EL (cell line): ENCODE measurements at places on chromosomes 1 and 21.
A peak's percentile ranks its signal among the peaks of the same experiment; 100 is the strongest.

GRCh38 chr1:94332952-94333351 lies 85.2 kb upstream of the ABCD3 start:
- peak; percentile 78 for DNase-seq

- DNase-seq, result no peak
These were observed 78.4 kb downstream of the UCK2 start for GRCh38 chr1:165905853-165906252.

DNA sequence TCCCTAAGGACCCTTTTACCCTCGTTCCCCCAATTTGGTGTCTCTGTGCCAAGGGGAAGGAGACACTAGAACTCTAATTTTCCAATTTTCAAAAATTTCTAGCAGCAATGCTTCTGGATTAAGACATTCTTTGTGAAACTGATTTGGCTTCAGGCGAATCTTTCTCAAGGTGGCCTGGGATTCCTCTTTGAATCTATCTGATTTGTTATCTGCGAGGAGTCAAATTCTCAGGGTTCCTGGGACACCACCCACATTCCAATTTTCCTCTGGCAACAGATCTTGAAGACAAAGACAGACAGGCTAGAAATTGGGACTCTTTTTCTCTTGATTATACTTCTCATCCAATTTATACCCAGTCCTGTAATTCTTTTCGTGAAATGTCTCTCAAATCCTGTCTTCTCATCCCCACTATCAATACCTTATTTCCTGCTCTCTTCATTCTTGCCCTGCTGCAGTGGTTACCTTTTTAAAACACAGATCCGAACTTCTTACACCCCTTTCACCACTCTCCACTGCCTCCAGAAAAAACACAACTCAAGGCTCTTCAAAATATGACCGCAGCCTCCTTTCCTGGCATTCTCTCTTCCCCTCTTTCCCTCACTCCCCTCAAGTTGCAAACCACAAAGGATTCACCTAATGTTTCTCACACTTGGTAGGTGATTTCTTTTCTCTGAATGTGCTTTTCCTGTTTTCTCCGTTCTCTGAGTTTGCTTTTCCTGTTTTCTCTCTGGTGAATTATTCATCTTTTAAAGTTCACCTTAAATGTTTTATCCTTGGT lies 2.7 kb upstream of the MPZL1 start:
- DNase-seq, result no peak

DNA sequence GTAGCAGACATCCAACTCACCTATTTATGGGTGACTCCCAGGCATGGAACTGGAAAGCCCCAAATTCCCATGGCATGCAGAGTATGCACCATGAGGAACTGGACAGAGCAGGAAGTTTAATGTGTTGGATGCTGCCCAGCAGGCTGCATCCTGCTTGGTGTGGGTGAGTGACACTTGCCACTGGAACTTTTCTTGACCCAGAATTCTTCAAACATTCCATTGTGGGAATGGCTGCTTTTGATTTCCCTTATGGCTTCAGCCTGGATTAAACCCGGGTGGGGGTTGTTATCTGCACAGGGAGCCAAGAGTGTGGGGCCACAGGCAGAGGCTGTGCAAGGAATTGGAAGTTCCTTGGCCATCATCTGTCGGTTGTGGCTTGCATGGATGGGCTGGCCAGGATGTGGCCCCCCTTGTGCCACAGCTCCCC lies 26.9 kb upstream of the BACE2 start:
- DNase-seq, result peak; percentile 84

GRCh38 chr1:199082778-199083389 lies 444.0 kb downstream of the PTPRC start:
- no peak for DNase-seq

GRCh38 chr1:246213947-246214346 lies 293.1 kb downstream of the SMYD3 start:
- DNase-seq, result no peak

DNA sequence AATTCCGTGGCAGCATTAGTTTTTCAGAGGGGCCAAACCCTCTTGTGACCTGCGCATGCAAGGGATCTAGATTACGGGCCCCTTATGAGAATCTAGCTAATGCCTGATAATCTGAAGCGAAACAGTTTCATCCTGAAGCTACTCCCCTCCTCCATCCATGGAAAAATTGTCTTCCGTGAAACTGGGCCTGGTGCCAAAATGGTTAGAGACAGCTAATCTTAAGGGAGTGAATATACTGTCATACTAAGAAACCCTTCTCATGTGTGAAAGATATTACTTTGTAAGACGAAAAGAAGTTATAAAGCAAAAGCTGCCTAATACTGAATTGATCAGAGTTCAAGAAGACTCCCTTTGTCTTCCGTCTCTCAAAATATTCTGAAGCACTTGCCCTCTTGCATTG lies 166.3 kb downstream of the DUSP10 start:
- DNase-seq, result peak; percentile 12

GRCh38 chr1:150234309-150234565 lies 1.7 kb downstream of the ANP32E start:
- no peak for DNase-seq

GRCh38 chr1:171172471-171172870 lies 12.6 kb upstream of the FMO2 start:
- DNase-seq, result no peak

DNA sequence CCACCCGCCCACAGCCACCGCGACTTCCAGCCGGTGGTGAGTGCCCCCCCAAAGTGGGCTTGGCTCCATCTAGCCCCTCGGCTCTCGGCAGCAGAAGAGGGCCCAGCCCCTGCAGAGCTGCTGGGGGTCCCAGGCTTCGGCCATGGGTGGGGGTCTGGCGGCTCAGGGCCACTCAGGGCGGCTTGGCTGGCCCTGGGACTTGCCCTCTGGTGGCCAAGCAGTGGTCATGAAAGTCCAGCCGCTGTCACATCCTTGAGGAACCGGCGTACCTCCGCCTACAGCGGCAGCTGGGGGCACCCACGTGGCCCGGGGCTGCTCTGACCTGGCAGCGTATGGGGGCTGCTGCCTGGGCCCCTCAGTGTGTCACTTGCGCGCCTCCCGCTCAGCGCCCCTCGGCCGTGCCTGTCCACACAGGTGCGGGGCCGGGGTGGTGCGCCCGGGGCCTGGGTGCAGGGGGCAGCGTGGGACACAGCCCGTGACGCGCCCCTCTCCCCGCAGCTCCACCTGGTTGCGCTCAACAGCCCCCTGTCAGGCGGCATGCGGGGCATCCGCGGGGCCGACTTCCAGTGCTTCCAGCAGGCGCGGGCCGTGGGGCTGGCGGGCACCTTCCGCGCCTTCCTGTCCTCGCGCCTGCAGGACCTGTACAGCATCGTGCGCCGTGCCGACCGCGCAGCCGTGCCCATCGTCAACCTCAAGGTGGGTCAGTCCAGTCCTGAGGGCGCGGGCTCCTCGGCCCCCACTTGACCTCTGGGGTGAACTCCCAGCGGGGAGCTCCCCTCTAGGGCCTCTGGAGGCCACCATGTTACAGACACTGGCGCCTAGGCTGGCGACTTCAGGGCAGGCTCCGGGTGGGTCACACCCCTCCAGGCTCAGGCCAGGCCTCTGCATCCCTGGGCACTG lies 32.4 kb downstream of the SLC19A1 start:
- no peak for DNase-seq

DNA sequence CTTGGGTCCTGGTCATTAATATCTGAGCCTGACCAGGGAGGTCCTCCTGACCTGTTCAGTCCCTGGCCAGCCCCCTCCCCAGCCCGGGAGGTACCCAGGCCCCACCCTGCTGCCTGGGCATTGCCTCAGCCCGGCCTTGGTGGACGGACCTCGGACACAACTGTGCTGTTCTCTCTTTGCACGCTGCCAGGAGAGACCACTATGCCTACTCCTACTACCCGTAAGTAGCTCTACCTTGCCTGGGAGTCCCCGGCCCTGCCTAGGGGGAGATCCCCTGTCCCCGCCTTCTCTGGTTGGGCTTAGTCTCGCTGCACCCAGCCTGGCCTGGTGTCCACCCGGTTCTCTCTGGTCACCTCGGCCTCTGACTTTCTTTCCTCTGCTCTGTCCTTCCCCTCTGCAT lies 53.2 kb downstream of the PTPRU start:
- DNase-seq, result no peak

DNA sequence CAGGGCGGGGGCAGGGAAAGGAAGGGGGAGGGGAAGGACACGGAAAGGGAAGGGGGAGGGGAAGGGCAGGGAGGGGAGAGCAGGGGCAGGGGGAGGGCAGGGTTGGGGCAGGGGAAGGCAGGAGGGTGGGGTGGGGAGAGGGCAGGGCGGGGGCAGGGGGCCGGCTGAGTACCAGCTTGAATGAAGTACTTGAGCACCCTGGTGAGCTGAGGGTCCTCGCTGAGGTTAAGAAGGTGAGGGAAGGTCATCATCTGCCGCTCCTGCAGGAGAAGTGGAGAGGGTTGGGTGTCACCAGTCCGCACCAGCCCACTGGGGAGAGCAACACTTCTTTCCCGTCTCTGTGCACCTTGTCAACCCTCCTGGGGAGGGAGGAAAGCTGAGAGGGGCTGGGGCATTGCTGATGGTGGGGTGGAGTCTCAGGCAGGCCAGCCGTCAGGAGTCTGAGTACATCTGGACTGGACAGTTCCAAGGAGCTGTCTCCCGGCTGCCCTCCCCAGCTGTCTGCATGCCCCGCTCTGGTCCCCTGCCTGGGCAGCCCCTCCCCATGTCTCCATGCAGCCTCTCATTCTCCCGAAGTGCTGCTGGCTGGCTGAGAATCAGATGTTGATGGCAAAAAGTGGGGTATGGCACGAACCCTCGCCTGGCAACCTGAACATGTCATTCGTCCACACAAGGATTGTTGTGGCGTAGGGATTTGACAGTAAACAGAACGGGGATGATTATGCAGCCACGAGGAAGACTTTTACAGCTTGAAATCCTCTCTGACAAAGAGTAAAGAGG lies 70.0 kb downstream of the SCCPDH start:
- DNase-seq, result peak; percentile 12

- no peak for DNase-seq
These were observed 570 bp upstream of the PEX10 start for GRCh38 chr1:2412773-2413494.

GRCh38 chr21:46509741-46510502 lies 51.2 kb downstream of the DIP2A start:
- no peak for DNase-seq

- DNase-seq, result no peak
These were observed 21.0 kb upstream of the APP start for GRCh38 chr21:26191609-26192008.

- DNase-seq, result peak; percentile 12
These were observed 56.7 kb downstream of the MRPS6 start for GRCh38 chr21:34129901-34130715.

GRCh38 chr1:230307213-230307612 lies 118.9 kb downstream of the PGBD5 start:
- no peak for DNase-seq

DNA sequence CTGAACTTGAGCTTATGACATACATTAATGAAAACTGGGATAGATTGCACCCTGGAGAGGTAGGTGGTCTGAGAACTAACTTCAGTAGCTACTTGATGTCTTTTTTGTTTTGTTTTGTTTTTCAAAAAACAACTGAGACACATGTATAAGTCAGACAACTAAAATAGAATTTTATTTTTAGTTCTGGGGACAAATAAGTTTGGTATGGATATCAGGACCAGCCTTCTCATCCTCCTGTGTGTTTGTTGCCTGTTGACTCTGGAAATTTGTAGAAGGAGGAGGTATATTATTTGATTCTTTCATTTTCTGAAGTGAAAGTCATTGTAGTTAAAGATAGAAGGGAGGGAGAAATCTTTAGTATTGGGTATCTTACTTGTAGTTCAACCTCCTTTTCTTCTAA lies 41.5 kb downstream of the MTF2 start:
- no peak for DNase-seq

DNA sequence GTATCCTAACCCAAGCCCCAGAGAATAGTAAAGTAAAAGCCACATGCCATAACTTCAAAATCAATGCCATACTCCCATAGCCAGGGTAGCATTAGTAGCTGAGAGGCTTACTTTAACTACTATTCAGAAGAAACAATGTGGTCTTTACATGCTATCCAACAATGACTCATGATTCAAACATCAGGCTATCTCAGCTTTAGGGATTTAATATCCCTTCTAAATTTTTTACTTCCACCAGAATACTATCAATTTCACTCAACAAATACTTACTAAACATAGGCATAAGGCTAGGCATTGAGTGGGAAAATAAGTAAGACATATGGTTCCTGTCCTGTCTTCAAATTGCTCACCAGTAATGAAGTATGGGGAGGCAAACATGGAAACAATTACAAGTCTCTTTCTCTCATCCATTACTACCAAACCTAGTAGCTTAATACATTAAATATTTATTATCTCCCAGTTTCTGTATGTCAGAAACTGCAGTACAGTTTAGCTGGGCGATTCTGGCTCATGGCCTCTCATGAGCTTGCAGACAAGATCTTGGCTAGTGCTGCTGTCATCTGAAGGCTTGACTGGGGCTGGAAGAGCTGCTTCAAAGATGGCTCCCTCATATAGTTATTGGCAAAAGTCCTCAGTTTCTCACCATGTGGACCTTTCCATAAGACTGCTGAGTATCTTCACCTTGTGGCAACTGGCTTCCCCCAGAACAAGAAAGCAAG lies 30.7 kb downstream of the EVI5 start:
- DNase-seq, result peak; percentile 81

DNA sequence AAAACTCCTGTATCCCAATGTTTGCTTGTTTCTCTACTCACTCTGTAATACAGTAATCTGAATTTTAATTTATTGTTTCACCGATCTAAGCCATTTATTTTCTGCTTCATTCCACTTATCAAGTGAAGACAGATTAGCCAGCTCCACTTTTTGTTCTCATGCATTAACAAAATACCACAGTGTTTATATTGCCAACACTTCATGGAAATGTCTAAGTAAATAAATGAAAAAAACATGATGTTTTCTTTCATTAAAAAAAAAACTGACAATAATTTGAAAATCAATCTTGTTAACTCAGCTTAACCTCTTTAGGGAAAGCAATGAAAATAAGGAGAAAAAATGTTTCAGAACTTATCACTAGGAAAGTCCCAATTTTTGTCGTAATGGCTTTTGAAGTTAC lies 11.5 kb downstream of the ARHGAP29 start:
- no peak for DNase-seq

DNA sequence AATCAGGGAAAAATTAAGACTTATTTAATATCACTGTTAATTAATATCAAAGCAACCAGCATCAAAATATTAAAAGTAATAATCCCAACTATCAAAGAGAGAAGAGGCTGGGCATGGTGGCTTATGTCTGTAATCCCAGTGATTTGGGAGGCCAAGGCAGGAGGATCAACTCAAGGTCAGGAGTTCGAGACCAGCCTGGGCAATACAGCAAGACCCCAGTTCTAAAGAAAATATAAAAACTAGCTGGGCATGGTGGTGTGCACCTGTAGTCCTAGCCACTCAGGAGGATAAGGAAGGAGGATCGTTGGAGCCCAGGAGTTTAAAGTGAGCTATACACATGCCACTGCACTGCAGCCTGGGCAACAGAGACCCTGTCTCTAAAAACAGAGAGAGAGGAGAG lies 43.2 kb downstream of the AHCTF1 start:
- no peak for DNase-seq
